ENCODE measurements at places on chromosomes 6 and 20.
A peak's percentile ranks its signal among the peaks of the same experiment; 100 is the strongest.

DNA sequence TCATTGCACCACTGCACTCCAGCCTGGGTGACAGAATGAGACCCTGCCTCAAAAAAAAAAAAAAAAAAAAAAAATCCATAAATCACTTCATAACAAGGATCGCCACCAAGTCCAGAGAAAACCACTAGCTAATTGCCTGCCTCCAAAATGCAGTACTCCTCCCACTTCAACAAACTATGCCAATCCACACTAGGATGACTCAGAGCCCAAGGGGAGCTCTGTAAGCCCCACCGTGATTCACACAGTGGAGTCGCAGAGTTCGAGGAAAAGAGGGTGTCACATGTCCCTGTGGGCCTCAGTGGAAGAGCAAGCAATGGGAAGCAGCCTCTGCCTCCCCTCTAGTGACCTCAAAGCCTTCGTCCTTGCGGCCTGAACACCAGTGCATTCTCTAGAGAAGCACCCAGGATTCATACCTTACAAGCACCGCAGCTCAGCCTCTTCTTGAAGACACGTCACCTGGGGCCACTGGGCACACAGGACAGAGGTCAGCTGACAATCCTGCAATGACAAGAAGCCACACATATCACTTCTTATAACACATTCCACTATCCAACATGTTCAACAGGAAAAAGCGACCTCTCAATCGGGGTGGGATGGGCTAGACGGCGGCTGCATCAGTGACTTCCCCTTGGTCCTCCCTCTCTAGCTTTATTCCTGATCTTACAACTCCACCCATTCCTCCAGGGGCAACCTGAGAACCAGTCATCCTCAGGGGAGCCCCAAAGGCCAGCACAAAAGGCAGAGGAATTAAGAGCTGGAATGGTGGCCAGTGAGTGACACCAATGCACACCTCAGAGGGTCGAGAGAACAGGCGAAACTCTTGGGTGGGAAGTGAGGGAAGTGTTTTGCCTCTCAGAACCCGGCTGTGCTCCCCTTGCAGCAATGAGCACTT, 8.9 kb downstream of the SNHG17 start:
- H3K27ac ChIP-seq = no peak overlapping the region
- no peaks in the 10 kb centered on the region for H3K27me3 ChIP-seq
- H3K4me1 ChIP-seq = no peaks in the 10 kb centered on the region

- H3K4me1 ChIP-seq = peaks cover 15% of the 10 kb centered on the region
- H3K4me3 ChIP-seq = peak overlapping the region; percentile 99
- no peaks in the 10 kb centered on the region for H3K27me3 ChIP-seq
These were observed 589 bp upstream of the PDCD2 start for GRCh38 chr6:170584954-170585498.

- H3K36me3 ChIP-seq = no peaks in the 10 kb centered on the region
- no peak overlapping the region for H3K4me3 ChIP-seq
- DNase-seq = no peak
These were observed 21.7 kb downstream of the MDFI start for GRCh38 chr6:41659935-41660334.

GRCh38 chr20:25281541-25281991, 33.7 kb downstream of the PYGB start:
- H3K27me3 ChIP-seq = no peaks in the 10 kb centered on the region
- peak overlapping the region; percentile 25 for H3K27ac ChIP-seq
- H3K36me3 ChIP-seq = peaks cover 100% of the 10 kb centered on the region
- no peak for DNase-seq
- H3K4me3 ChIP-seq = no peak overlapping the region

DNA sequence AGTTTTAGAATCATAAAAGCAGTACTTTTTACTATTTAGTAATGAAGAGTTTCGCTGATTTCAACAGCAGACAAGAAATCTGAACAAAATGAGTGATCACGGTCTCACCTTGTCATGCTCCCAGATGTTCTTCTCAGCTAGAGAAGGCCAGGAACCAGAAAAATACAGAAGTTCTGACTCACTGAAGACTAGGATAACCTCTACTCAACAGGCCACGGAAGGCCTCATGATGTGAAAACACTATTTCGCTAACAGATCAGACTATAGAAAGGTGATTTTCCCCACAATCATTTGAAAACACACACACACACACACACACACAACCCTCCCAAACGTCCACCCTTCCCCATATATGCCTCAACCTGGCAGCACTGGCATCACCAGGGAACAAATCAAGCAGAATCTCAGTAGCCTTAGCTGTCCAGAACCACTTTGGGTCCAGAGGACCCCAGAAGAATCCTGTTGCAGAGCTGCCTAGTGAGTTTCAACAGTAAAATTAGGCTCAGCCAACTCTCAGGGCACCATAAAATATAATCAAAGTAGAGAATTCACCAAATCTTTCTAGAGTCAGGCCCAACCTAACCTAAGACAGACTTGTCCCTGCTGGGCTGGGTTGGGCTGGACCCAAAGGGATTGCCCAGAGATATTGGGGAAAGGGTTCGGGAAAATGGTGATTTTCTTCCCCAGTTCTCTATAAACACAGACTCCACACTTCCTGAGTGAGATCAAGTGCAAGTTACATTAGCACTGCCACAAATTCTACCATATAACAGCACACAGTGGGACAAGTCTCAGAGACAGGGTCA, 7.9 kb downstream of the EXOC2 start:
- no peaks in the 10 kb centered on the region for H3K27me3 ChIP-seq
- no peak for DNase-seq
- peaks cover 19% of the 10 kb centered on the region for H3K36me3 ChIP-seq
- no peak overlapping the region for H3K4me3 ChIP-seq
- no peak overlapping the region for H3K27ac ChIP-seq

DNA sequence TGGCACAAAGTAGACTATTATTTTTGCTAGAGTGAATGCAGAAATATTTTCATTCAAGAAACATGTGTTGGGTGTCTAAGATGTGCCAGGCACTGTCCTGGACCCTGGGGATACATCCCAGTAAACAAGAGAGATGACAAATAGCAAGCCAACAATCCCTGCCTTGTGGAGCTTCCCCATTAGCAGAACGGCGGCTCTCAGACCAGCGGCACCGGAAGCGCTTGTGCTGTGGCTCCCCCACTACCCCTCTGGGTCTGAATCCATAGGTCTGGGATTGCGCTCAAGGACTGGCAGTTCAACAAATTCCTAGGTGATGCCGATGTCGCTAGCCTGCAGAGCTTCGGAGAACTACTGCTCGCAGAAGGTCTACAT, 98.5 kb upstream of the AGPAT4 start:
- peaks cover 36% of the 10 kb centered on the region for H3K4me1 ChIP-seq
- no peak overlapping the region for H3K4me3 ChIP-seq
- H3K27me3 ChIP-seq = no peaks in the 10 kb centered on the region
- DNase-seq = no peak
- no peaks in the 10 kb centered on the region for H3K36me3 ChIP-seq

GRCh38 chr6:14309951-14310445, 192.4 kb downstream of the CD83 start:
- no peak overlapping the region for H3K4me3 ChIP-seq
- no peak overlapping the region for H3K27ac ChIP-seq
- H3K27me3 ChIP-seq = no peaks in the 10 kb centered on the region

GRCh38 chr6:167915139-167915538, 82.3 kb upstream of the KIF25 start:
- H3K36me3 ChIP-seq = peaks cover 30% of the 10 kb centered on the region
- no peak for DNase-seq
- no peak overlapping the region for H3K4me3 ChIP-seq
- no peaks in the 10 kb centered on the region for H3K4me1 ChIP-seq

- H3K36me3 ChIP-seq = peaks cover 5% of the 10 kb centered on the region
- no peaks in the 10 kb centered on the region for H3K27me3 ChIP-seq
- H3K4me1 ChIP-seq = peaks cover 26% of the 10 kb centered on the region
- peak overlapping the region; percentile 76 for H3K4me3 ChIP-seq
- H3K27ac ChIP-seq = peak overlapping the region; percentile 97
These were observed 858 bp downstream of the TP53INP2 start for GRCh38 chr20:34705008-34705396.

- no peak overlapping the region for H3K27ac ChIP-seq
- DNase-seq = no peak
- H3K4me3 ChIP-seq = no peak overlapping the region
- H3K4me1 ChIP-seq = no peaks in the 10 kb centered on the region
These were observed 12.9 kb upstream of the HIVEP1 start for GRCh38 chr6:11999246-11999645.

- H3K4me1 ChIP-seq = no peaks in the 10 kb centered on the region
- H3K27me3 ChIP-seq = peaks cover 11% of the 10 kb centered on the region
- no peak overlapping the region for H3K27ac ChIP-seq
- no peaks in the 10 kb centered on the region for H3K36me3 ChIP-seq
These were observed 19.2 kb downstream of the PRND start for GRCh38 chr20:4740774-4741431.

- no peaks in the 10 kb centered on the region for H3K36me3 ChIP-seq
- H3K27ac ChIP-seq = peak overlapping the region; percentile 71
- H3K4me1 ChIP-seq = peaks cover 38% of the 10 kb centered on the region
- H3K4me3 ChIP-seq = peak overlapping the region; percentile 20
- H3K27me3 ChIP-seq = no peaks in the 10 kb centered on the region
These were observed 92.9 kb upstream of the SHLD1 start for GRCh38 chr20:5657190-5657875.

DNA sequence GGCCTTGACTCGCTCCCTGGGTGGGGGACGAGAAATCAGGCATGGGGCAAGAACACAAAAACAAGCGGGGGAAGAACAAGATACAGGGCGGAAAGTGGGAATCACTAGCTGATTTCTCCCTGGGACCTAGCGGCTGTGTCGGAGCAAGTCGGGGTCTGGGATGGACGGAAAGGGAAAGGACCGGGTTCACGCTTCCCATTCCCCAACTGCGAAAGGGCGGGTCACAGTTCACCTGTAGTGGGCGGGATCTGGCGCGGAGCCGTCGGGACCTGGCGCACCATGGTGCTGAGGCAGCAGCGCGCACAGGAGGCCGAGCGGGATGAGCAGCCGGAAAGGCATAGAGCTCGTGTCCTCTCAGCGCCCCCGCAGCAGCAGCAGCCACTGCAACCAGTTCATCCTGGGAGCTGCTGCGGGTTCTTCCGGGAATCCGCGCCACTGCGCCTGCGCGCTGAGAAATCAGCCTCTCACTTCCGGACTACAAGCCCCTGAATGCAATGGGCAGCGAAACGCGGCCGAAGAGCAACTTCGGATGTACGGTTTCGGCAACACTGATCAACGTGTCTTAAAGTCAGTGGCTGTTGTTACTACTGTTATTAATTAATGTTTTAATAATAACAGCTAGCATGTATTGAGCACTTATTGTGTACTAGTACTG, at the start of gene EDEM2:
EDEM2 (minus strand) TSS at position 417 of the 655 bp plus-strand sequence; CDS start at position 339, 78 bp downstream.
- peaks cover 11% of the 10 kb centered on the region for H3K4me1 ChIP-seq
- H3K36me3 ChIP-seq = peaks cover 28% of the 10 kb centered on the region
- peak within 1 kb of the TSS; percentile 84 for H3K27ac ChIP-seq
- peak within 1 kb of the TSS; percentile 73 for H3K4me3 ChIP-seq
- no peaks in the 10 kb centered on the region for H3K27me3 ChIP-seq

- H3K4me3 ChIP-seq = peak overlapping the region; percentile 91
- peak overlapping the region; percentile 82 for H3K27ac ChIP-seq
- peaks cover 46% of the 10 kb centered on the region for H3K4me1 ChIP-seq
- no peak for DNase-seq
These were observed 435 bp downstream of the ZSWIM3 start for GRCh38 chr20:45857882-45858216.

DNA sequence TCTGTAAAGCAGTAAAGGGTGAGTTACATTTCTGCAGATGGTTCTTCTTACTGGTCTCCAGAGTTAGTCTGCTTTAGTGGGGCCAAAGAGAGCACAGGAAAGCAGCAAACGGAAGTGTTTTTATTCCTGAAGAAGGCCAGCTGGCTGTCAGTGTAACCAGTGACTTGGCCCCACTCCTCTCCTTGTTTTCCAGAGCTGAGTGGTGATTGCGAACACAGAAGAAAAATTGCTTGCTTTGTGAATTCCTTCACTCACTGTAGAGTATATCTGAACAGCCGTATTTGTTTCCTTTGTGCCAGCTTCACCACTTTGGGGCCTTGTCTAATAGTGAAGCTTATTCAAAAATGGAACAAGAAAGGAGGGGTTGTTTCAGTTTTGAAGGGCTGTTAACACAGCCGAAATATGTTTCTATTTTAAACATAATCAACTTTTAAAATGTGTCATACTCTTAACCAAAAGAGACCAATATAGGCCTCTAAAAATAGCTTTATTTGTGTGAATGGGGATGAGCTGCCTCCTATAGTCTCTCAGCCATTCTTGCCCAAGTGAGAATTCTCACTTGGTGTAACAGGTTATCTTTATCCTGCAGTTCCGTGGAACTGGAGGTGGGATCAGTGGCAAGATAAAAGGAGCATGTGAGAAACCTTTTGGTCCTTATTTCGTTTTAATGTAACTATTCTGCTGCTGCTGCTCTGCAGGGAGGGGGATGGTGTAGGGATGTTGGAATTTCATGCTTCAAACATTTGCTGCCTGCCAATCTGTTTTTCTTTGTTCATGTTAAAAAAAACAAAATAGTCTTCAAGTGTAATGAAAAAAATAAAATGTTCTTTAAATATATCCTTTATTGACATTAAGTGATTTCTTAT, 37.8 kb downstream of the ZC2HC1B start:
- no peak overlapping the region for H3K4me3 ChIP-seq
- peak overlapping the region; percentile 56 for H3K27ac ChIP-seq
- H3K36me3 ChIP-seq = no peaks in the 10 kb centered on the region
- H3K4me1 ChIP-seq = peaks cover 22% of the 10 kb centered on the region
- DNase-seq = no peak

DNA sequence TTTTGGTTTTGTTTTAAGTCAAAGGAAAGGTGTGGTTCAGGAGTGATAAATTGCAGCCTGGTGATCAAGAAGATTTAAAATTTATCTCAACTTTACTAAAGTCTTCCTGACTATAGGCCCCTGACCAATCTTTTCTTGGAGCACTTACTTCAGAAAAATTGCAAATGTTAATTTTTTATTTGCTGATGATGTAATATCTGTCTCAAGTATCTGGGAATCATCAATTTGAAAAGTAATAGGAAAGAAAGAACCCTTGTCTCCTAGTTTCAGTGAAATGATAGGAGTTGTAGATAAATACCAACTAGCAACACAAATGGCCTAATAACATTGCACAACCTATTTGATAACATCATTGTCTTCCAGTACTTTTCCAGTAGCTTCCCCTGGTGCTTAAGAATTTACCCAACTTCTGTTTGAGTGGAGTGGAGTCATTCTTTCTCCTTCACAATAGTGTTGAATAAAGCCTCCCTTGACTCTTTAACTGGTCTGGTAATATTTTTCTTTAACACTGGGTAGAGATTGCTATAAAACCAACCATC, 648.3 kb upstream of the ADGRB3 start:
- no peak for DNase-seq
- no peaks in the 10 kb centered on the region for H3K27me3 ChIP-seq
- H3K4me1 ChIP-seq = no peaks in the 10 kb centered on the region
- H3K36me3 ChIP-seq = no peaks in the 10 kb centered on the region
- H3K27ac ChIP-seq = no peak overlapping the region

- peak overlapping the region; percentile 97 for H3K4me3 ChIP-seq
- H3K4me1 ChIP-seq = peaks cover 16% of the 10 kb centered on the region
- H3K27ac ChIP-seq = peak overlapping the region; percentile 91
These were observed 747 bp upstream of the TXNDC5 start for GRCh38 chr6:7911345-7911725.

- H3K4me3 ChIP-seq = no peak overlapping the region
- peaks cover 10% of the 10 kb centered on the region for H3K4me1 ChIP-seq
- no peak for DNase-seq
- H3K27me3 ChIP-seq = no peaks in the 10 kb centered on the region
- H3K36me3 ChIP-seq = no peaks in the 10 kb centered on the region
- H3K27ac ChIP-seq = no peak overlapping the region
These were observed 15.4 kb downstream of the SYNJ2 start for GRCh38 chr6:157996918-157997702.

GRCh38 chr6:120646101-120646500, 688.2 kb downstream of the TBC1D32 start:
- H3K4me3 ChIP-seq = no peak overlapping the region
- no peak overlapping the region for H3K27ac ChIP-seq
- no peaks in the 10 kb centered on the region for H3K36me3 ChIP-seq
- H3K4me1 ChIP-seq = no peaks in the 10 kb centered on the region

GRCh38 chr20:3927486-3928291, 38.5 kb downstream of the PANK2 start:
- no peak overlapping the region for H3K27ac ChIP-seq
- no peaks in the 10 kb centered on the region for H3K27me3 ChIP-seq
- peaks cover 34% of the 10 kb centered on the region for H3K4me1 ChIP-seq
- DNase-seq = no peak
